ENCODE measurements at places on chromosomes 6 and 20.

DNA sequence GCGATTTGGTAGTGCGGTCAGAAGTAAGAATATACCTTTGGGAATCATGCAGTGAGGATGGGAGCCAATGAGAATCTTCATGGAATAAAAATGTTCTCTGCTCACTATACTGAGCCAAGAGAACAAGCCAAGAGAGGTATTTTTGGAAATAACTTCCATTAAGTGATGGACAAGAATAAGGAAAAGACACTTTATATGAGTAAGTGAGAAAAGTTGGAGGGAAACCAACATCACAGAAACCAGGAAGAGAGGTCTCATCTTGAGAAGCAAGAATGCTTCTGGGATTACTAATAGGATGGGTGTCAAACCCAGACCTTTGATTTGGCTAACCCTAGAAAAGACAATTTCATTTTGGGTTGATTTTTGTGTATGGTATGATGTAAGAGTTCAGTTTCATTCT lies 181.2 kb upstream of the JAG1 start:
- no peak for DNase-seq

DNA sequence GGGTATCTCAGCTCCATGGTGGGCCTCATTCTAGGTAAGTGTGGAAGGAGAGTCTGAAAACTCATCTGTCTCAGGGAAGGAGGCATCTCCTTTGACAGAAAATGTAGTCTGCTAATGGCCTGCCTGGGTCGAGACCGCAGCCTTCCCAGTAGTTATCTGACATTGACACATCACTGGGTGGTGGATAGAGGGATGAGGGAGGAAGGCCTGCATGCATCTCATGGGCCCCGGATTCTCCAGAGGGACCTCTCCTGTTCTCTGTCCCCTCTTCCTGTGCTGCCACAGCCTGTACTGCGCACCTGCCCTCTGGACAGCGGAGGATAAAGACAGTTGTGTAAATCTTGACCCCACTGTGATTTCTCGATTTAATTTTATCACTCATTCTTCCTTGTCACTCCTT lies 4.7 kb downstream of the PCMTD2 start:
- no peak for DNase-seq

DNA sequence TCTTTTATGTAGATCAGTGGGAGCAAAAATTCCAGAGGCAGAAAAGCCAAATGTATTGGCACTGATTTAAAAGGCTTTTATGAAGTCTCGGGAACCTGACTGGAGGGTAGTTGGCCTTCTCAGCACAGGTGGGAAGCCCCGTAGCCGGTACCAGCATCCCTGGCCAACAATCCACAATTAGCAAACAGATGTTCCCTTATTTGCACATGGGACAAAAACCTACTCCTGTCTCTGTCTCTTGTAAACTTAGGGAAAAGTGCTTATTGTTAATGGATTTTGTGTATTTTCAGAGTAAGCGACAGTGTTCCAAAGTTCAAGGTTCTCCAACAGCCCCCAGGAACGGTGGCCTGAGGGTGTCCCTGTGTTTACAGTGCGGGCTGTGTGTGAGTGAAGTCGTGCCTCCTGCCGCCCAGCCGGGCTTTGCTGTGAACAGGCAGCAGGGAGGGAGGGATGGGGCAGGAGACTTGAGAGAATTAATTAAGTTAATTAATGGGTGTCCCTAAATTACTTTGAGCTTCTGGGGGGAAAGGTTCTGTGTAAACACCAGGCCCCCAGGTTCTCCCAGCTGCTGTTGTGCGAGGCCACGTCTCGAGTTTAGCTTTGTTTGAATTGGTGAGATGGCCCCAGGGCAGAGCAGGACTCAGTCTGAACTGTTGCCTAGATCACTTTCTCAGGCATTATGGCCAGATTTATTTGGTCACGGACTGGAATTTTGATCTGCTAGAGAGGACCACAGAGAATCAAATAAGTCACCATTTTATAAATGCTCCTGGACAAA lies 3.9 kb downstream of the SYNJ2 start:
- DNase-seq = no peak

- DNase-seq = no peak
Observed at GRCh38 chr20:17061715-17062114, 165.1 kb upstream of the PCSK2 start.

GRCh38 chr20:59561614-59562277 lies 42.6 kb upstream of the PHACTR3 start:
- no peak for DNase-seq

GRCh38 chr20:50695135-50695872 lies 4.0 kb upstream of the RIPOR3 start:
- DNase-seq = no peak

DNA sequence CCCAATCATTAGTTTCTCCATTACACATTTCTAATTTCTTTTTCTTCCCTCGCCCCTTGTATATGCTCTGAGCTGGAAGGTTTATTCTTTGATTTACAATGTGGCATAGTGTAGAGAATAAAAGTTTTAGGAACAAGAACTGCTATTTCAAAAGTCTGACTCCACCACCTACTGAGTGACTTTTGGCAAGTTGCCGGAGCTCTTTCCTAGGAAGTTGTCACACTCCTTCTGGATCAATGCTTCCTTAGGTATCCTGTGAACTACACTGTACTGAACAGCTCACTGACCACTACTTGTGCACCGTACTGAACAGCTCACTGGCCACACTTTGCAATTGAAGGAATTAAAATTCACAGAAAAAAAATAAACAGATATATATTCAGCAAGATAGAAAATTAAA lies 458.2 kb downstream of the FRK start:
- no peak for DNase-seq

DNA sequence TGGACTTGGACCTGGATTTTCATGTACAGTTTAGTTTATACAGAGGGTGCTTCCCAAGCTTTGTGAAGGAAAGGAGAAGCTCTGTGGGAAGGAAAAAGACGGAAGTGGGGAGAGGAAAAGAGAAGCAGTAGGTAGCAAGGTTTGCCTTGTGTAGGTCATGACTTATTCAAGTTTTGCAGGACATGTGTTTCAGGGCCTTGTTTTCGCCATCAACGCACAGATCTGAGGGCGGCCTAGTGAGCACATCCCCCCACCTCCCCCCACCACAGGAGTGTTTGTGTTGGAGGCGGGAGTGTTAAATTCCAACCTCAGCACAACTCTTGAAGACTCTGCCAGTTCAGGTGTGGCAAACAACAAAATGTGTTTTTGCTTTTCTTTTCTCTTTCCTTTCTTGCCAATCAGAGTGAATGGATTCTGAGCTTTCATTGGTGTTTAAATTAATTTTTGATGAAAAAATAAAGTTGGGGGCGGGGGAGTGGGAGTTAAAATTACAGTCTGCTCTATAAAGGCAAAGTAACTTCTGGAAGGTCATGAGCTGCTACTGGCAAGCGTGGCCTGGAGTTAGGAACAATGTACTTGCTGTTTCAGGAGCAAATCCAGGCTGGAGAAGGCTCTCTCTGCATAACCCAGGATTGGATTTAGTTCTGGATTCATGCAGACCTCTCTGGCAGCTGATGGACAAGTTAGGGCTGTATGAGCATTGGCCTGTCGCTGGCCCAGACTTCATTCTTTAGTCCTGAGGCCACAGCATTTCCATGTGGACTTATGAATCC lies 338.5 kb downstream of the CD83 start:
- no peak for DNase-seq

- DNase-seq = no peak
Observed at GRCh38 chr6:16045238-16045637, 83.6 kb upstream of the MYLIP start.

- no peak for DNase-seq
Observed at GRCh38 chr6:68229566-68229965, 405.5 kb upstream of the ADGRB3 start.

DNA sequence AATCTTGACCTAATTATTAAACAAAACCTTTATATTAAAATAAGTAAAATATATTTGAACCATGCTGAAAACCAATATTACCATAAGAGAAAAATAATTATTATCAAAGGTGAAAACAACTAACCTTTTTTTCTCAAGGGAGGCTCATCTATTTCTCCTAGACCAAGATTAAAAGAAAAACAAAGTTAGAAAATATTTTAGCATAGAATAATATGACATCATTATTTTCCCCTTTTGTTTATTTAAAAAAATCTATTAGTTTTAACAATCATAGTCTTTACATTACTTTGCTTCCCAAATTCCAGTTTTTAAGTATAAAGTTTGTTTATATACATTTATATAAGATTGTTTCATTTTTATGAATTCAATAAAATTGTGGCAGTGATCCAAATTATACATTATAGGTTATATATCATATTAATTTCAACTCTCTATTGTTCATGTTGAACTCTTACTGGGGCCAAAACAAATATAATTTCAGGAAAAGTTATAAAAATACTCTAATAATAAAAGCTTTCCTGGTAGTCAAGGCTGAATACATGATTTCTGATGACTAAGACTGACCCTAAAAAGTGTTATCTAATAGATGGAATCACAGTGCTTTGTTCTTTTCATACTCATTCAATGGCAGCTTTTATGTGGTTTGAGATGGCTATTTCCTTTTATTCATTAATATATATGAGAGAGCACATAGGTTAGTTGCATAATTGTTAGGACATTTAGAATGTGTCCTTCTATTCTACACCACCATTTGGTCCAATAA lies 89.4 kb downstream of the TRDN start:
- DNase-seq = no peak

DNA sequence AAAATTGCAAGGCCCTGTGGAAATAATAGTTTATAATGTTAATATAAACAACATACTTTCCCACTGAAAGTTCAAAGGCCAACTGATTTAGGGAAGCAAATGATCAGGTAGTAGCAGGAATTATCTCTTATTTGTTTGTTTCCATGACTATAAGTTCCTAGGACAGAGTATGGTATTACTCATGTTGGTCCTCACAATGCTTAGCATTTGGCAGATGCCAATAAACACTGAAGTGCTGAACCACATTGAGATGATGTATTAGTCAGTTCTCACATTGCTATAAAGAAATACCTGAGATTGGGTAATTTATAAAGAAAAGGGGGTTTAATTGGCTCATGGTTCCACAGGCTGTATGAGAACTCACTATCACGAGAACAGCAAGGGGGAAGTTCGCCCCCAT lies 129.6 kb upstream of the NUP153 start:
- no peak for DNase-seq

DNA sequence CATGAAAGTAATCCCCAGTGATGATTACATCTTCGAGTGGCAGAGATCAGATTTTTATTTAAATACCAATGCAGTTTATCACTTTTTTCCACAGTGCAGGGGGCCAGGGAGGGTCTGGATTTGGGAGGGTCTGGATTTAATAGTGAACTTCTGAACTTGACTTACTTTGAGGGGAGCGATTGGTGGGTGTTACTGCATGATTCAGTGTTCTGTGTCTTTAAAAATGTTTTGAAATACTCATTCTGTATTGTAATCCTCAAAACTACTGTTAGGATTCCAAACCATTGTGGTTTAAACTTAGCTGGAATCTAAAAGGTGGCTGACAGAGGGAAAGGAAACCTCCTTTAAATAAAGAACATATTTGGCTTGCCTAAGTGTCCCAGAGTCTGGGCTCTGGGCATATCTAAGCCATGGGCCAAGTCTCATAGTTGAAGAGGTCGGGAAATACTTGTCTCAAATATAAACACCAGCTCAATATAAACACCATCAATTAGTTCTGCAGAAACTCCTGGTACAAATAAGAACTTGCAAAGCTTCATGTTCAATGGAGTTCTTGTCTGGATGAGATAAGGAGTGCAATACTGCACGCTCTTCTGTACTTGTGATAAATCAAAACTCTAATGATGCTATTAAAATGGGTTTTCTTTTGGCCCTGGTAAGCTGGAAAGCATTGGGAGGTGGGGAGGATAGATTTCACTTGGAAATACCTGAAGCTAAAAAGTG lies 14.4 kb downstream of the JARID2 start:
- no peak for DNase-seq

DNA sequence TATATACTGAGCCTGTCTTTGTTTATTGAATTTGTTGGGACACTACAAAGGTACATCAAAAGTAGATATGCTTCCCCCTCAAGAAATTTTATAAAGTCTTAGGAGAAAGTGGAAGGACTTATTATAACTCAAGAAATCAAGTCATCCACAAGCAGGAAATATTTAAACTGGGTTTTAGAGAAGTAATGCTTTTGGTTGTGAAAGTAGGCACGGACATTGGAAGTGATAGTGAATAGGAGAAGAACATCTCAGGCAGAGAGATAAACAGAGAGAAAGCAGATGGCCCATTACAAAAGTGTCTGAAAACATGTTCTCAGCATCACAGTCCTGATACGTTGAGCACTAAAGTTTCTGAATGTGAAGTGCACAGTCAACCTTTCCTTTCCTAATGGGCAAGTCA lies 415.6 kb upstream of the RNF217 start:
- no peak for DNase-seq

- DNase-seq = no peak
Observed at GRCh38 chr20:646107-646867, 6.7 kb downstream of the SRXN1 start.

DNA sequence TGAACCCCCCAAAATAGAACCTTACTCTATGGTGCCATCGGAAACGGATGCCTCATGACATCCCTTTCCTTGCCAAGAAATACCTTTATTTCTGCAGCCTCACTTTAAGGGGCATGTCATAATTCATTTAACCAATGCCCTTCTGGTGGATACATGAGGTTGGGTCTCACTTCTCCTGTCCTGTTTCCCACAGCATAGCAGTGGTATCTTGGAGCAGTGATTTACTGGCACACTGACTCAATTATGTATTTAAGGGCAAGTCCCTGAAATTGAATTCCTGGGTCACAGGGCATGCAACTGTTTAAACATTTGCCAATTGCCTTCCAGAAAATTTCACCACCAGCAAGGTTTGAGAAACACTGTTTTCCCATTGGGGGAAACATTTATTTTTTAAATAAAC lies 639 bp upstream of the LBP start:
- DNase-seq = no peak

- DNase-seq = no peak
Observed at GRCh38 chr6:155328539-155329459, 14.5 kb upstream of the TFB1M start.

GRCh38 chr6:163588220-163588919 lies 173.9 kb downstream of the QKI start:
- DNase-seq = no peak

GRCh38 chr20:20744170-20744725 lies 31.8 kb upstream of the RALGAPA2 start:
- DNase-seq = no peak

DNA sequence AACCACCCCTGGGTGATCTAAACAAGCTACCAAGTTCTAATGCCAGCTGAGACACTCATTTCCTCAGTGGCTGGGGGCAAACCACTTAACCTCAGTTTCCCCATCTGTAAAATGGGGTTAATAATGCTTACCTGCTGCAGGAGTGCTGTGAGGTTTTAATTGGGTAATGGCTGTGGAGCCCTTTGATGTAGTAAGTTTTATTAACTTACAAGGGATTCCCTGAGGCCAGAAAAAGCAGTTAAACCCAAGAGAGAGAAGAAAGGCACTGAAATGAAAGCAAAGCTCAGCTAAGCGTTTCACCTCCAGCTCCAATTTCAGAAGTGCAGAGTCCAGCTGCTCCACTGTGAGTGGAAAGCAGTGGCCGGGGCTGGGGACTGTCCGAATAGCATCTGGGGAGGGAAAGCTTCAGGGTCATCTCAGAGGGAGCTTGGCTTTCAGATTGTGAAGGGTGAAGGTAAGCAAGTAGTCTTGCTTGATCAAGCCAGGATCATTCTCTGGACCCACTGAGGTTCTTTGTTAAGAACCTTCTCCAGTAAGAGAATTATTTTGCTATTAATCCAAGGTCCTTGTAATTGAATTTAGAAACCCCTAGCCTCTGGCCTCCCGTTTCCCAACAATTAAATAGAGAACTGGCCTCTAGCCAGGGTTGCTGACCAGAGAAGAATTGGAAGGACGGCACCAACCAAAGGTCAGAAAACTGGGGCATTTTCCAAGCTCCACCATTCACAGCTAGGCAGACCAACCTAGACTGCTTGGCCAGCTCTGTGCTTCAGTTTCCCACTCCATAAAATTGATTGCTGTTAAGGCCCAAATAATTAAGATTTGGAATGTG lies 20.9 kb upstream of the TCP11 start:
- no peak for DNase-seq
